Uterus (tissue), 4 donors: ENCODE measurements at places on chromosomes 4 and X. TPM values are rescaled to one million over a fixed set of nuclear protein-coding genes. Genes with fewer than 3 reads are reported as not detected.

- no peaks in the 10 kb centered on the region for H3K36me3 ChIP-seq
- no peak overlapping the region for H3K27ac ChIP-seq
- H3K27me3 ChIP-seq = peaks cover 4% of the 10 kb centered on the region
- no peak for DNase-seq
- no peaks in the 10 kb centered on the region for H3K4me1 ChIP-seq
These were observed 24.9 kb downstream of the LHFPL1 start for GRCh38 chrX:112654871-112655270.

- H3K36me3 ChIP-seq = no peaks in the 10 kb centered on the region
- no peak overlapping the region for H3K4me3 ChIP-seq
- H3K27ac ChIP-seq = peak overlapping the region; percentile 65
- no peaks in the 10 kb centered on the region for H3K4me1 ChIP-seq
These were observed 105.8 kb upstream of the EGFL6 start for GRCh38 chrX:13463608-13464007.

DNA sequence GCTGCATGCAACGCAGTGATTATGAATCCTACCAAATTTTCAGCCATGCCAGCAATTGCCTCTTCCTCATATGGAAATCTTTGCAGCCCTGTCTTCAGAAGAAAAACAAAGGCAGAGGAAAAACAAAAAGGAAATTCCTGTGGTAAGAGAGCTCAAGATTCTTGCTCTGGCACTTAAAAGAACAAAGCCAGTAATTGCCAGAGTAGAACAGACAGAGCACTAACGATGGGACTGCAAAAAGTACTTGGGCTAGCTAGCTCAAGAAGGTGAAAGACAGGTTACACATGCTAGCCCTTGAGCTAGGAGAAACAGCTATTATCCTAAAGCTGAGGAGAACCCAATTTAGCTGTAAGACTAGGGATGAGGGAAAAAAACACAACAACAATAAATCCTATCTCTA, 582.3 kb downstream of the KCNIP4 start:
- no peak overlapping the region for H3K4me3 ChIP-seq
- H3K27ac ChIP-seq = no peak overlapping the region
- H3K36me3 ChIP-seq = no peaks in the 10 kb centered on the region
- H3K4me1 ChIP-seq = no peaks in the 10 kb centered on the region

MAGEA12 gene
- total RNA-seq = not detected

SORBS2 gene
- total RNA-seq = 21.5 TPM

P2RY4 gene
- total RNA-seq = not detected
